ENCODE measurements at places on chromosomes 1 and 21.

- no peak for DNase-seq
Measured at GRCh38 chr1:151514366-151514765, 3.2 kb downstream of the CGN start.

DNA sequence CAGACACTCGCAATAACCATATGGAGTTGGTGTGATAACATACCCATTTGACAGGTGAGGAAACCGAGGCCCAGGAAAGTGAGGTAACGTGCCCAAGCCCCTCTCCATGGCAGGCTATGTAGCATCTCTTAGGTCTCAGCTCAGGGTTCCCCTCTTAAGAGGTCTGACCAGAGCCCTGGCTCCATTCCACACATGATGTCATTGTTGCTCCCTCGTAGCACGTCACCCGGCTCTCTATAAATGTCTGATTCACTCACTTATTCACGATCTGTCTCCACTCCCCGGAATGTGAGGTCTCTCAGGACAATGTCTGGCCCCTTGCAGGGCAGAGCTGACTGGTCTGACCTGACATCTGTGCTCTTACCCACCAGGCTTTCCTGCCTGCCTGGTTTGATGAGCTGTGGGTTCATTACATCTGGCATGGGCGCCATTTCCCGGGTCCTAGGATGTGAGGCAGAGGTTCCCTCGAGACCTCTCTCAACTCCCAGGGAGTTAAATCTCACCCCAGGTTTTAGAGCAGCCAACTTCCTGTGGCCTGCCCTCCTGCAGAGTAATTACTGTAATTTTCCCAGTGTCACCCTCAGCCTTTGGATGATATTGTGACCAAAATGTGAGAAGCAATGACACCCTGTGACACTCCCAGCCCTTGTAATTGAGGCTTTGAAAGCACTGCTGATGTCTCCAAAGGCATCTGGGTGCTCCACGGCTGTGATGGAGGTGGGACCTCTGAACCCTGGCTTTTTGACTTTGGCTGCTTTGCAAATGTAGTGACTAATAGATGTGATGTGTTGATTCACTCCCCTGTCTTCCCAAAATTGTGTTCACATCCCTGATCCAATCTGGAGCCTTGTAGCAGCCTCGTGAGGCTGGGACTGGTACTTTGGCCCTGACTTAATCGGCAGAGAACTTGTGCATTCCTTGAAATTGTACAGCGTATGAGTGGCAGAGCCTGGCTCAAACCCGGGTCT is 10.6 kb downstream of the ACTL8 start:
- DNase-seq: peak; percentile 73

DNA sequence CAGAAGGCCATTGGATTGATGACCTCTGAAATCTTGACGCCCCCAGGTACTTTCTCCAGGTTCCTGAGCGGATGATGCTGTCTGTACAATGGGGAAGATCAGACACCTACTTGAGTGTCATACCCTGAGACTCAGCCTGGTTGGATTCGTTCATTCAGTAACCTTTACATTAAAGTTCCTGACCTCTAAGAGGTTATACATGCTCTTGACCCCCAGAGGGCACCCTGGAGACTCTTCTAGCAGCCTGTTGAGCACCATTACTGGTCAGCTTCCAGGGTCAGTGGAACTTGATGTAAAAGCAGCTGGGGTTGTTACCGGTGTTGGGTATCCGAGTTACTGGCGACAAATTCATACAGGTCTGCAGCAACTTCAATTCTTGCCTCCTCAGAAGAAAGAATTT is 114.3 kb upstream of the ZNF678 start:
- DNase-seq: peak; percentile 32

GRCh38 chr1:103145449-103145848 is 37.1 kb upstream of the COL11A1 start:
- DNase-seq: no peak

- DNase-seq: no peak
Measured at GRCh38 chr1:208909011-208909984, 665.1 kb upstream of the PLXNA2 start.

DNA sequence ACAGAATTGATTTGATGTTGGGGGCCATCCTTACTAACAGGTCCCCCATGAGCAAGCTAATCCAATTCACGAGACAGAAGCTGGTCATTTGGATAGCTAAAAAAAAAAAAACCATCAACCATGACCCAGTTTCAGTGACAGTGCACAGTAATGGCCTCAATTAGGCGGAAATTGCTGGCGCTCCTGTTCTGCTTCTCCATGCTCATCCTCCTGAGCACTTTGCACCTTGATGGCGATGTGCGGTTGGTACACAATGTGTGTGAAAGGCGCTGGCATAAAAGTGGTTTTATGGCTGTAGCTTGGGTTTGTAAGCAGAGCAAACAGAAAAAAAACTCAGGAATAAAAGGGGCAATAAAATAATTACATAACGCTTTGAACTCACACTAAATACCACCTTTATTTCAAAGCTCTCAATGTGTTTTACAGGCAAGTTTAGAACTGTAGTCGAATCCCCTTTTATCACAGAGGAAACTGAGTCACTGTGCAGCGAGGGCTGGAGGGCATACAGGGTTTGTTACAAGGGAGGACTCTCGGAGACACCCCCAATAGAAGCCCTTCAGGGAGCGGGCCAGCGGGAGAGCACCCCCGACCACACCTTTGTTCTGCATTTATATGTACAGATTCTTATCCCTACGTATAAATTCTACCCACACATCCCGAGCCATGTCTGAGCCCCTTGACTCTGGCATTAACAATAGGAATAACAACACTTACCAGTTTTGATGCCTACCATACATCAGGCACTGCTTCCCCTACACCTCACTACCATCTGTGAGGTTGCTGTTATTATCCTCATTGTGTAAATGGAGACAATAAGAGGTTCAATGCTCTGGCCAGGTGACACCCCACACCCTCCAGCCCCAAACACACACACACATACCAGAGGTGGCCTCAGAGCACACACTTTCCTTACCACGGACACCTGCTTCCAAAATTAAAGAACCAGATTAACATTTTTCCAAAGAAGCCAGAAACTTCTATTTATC is 213.5 kb upstream of the IRF2BP2 start:
- DNase-seq: no peak

- DNase-seq: no peak
Measured at GRCh38 chr1:58318157-58319005, 228.1 kb downstream of the OMA1 start.

GRCh38 chr1:167344112-167344511 is 123.4 kb downstream of the POU2F1 start:
- DNase-seq: peak; percentile 54

DNA sequence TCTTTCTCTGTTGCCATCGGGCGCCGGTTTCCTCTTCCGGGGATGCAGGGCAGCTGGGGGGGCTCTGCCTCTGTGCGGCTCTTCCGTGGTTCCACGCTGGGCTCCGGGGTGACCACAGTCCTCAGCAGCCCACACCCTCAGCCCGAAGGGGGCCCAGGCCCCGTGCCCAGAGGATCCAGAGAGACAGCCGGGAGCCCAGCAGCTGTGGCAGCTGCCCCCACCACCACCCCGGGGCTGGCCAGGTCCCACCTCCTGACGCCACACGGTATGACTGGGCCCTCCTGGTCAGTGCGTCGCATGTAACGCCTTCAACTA is 172.2 kb downstream of the PRDM16 start:
- no peak for DNase-seq

- peak; percentile 34 for DNase-seq
Measured at GRCh38 chr1:94279038-94279437, 41.7 kb upstream of the ARHGAP29 start.

GRCh38 chr1:192675716-192676115 is 39.8 kb downstream of the RGS13 start:
- no peak for DNase-seq

GRCh38 chr1:11650331-11650991 is 3.8 kb downstream of the FBXO2 start:
- peak; percentile 55 for DNase-seq

GRCh38 chr1:172429331-172430127 is 9.0 kb downstream of the C1orf105 start:
- DNase-seq: peak; percentile 70

DNA sequence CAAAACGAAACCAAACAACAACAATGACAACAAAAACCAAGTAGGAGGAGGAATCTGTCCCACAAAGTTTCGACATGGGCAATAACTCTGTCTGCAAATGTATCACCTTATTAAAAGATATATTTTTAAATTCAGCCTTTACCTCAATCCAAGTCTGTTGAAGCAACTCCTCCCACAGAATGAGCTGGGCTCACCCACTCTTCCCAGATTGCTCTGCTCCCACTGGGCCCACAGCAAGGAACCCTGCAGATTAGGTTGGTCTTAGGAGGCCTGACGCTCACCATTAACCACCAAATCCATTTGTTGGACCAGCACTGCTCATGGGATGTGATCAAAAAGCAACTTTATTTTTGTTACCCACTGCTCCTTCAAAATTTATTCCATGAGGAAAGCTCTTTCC is 114.7 kb upstream of the CDC42BPA start:
- no peak for DNase-seq

- DNase-seq: no peak
Measured at GRCh38 chr21:37749132-37749531, 167.1 kb downstream of the KCNJ6 start.

DNA sequence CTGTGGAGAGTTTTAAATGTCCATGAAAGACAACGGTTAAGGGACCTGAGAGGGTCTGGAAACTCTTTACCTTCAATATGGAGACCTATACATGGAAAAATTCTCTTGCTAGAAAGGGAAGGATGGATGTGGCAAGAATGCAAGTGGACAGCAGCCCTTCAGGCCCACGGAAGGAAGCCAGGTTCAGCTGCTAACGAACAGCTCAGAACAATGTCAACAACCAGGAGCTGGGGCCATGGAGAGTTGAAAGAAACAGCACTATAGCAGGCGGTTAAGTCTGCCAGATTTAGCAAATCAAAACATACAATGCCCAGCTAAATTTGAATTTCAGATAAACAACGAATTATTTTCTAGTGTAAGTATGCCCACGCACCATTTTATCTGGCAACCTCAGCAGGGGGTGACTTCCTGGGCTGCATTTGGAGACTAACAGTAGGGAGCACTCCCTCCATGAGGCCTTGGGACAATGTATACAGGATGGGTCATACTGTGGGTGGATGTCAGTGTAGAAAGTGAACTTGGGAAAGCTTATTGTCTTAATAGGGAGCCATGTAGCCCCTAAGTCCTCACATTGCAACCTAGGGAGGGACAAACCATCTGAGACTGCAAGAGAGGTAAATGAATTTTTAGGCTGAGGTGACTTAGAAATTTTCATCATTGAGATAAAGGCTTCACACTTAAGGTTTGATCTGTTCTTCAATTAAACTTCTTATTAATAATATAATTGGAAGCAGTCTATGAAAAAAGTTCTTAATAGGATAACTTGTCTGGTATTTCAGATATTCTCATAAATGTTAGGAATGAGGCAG is 7.8 kb upstream of the H3-3A start:
- DNase-seq: no peak

DNA sequence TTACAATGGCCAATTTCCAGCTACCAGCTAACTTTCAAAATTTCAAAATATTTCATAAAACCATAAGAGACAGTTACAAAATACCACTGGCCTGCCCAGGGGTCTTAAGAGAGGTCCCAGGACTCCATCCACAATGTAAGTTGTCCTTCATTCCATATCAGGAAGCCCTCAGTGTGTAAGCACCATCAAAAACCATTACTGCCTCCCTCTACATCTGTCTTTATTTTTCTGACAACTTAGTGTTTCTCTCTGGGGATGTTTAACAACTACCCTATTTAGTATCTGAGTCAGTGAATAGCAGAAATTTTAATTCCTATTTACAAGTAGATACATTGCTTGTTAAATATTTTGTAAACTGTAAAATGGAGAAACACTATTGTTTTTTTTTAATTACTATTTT is 339.3 kb upstream of the ADAMTS5 start:
- no peak for DNase-seq

- no peak for DNase-seq
Measured at GRCh38 chr1:210257698-210258529, 25.3 kb downstream of the SERTAD4 start.

DNA sequence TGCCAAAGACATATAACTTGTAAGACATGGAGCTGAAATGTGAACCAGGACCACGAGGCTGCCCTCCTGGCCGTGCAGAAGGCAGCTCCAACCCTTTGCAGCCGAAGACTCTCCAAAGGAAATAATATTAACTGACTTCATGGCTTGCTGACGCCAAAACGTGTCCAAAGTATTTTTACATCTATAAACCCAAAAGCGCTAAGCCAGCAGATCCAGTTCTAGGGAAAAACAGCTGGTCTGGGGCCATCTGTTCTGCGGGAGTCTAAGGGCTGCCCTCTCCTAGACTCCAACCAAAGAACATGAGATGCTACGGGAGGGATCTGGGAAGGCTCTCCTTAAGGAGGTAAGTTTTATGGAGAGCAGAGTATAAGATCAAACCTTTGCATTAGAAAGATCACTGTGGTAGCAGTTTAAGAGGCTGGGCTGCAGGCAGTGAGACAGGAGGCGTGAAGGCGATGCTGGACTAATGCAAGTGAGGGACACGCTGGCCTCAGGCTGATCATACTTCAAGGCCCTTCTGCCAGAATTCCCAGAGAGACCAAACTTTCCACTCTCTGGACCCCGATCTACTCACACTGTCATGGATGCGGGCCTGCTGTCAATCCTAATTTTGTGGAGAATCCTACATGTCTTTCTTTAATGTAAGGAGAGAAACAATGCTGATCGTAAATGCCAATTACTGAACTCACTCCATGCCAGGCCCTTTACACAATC is 1.2 kb downstream of the TMEM53 start:
- DNase-seq: no peak

GRCh38 chr21:44881198-44881872 is 7.8 kb upstream of the PTTG1IP start:
- peak; percentile 55 for DNase-seq

- no peak for DNase-seq
Measured at GRCh38 chr1:44059664-44060355, 28.5 kb upstream of the SLC6A9 start.

- peak; percentile 9 for DNase-seq
Measured at GRCh38 chr1:218262259-218262658, 22.8 kb upstream of the RRP15 start.

DNA sequence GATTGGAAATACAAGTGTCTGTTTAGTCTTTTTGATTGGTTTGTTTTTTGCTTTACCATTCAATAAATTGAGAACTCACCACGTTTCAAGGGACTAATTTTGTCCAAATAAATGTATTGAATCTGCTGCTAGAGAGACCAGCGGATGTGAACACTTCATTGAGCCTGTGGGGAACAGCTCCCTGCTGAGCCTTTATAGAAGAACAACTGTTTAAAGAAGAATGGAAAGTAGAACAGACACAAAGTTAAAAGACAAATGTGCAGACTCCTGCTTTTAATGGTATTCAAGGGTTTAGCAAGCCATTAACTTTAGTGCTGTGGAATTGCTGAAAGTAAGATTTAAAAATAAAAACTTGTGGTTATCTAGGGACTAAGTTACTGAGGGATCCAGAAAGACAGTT is 817.7 kb upstream of the B3GALT2 start:
- no peak for DNase-seq

DNA sequence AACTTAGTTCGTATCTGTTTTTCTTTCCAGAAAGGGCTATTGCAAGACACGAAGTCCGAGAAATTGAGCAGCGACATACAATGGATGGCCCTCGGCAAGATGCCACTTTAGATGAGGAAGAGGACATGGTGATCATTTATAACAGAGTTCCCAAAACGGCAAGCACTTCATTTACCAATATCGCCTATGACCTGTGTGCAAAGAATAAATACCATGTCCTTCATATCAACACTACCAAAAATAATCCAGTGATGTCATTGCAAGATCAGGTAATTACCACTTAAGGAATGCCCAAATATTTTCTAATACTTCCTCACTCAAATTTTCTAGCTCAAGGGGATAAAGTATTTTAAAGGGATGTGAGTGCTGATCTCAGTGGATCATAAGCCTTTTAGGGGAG is 158.5 kb downstream of the HS2ST1 start:
- DNase-seq: no peak

- DNase-seq: no peak
Measured at GRCh38 chr1:1793481-1794244, 15.4 kb upstream of the NADK start.
